Activated CD8-positive, alpha-beta T cell treated with anti-CD3 and anti-CD28 coated beads, Interleukin-2, amount 10 ng/mL, durations not matched to agents 7 days and 5 days (primary cell): ENCODE measurements at places on chromosomes 13 and 19. TPM values are rescaled to one million over a fixed set of nuclear protein-coding genes. Genes with fewer than 3 reads are reported as not detected.

GRCh38 chr13:81770868-81771505 lies 1430.1 kb upstream of the SPRY2 start:
- DNase-seq, result no peak

The ZNF208 gene
- 0.18 TPM for total RNA-seq

GRCh38 chr19:13861392-13861713 lies 15.6 kb upstream of the NANOS3 start:
- no peak for DNase-seq

DNA sequence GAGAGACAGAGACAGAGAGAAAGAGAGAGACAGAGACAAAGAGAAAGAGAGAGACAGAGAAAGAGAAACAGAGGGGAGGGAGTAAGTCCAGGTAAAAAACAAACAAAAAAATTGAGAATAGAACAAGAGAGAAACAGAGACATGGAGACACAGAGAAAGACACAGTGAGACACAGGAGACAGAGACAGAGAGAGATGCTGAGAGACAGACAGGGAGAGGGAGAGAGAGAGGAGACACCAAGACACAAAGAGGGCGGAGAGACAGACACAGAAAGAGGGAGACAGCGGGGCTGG lies 5.8 kb upstream of the PROZ start:
- DNase-seq, result no peak

The VSIG10L gene
- total RNA-seq, result 2.0 TPM

The SOX1 gene
- not detected for total RNA-seq

DNA sequence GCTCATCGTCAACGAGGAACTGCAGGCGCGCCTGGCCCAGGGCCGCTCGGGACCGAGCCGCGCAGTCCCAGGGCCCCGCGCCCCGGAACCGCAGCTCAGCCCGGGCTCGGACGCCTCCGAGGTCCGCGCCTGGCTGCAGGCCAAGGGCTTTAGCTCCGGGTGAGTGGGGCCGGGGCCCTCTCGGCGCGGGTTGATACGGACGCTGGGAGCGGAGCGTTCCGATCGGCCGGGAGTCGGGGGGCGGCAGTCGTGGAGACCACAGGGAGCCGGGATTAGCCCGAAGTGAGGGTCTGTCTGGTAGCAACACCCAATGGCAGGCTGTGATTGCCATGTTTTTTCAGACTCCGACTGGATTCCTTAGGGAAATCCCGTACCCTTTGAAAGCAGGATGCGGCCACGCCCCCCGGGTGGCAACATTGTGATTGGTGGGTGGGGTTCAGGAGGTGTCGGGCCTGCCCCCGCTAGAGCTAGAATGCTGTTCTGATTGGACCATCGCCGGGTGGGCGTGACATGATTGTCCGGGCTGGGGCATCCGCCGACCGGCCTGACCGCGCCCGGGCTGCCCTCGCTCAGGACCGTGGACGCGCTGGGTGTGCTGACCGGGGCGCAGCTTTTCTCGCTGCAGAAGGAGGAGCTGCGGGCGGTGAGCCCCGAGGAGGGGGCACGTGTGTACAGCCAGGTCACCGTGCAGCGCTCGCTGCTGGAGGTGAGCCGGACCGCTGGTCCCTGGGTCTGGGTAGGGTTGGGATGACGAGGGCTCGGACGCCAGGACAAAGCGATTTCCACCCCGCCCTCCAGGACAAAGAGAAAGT lies 11.3 kb downstream of the EPS8L1 start:
- DNase-seq, result peak; percentile 54

The N4BP2L2 gene
- total RNA-seq, result 111 TPM

GRCh38 chr19:55078996-55079395 lies 3.3 kb downstream of the EPS8L1 start:
- DNase-seq, result no peak

The LGALS4 gene
- total RNA-seq, result 1.6 TPM

DNA sequence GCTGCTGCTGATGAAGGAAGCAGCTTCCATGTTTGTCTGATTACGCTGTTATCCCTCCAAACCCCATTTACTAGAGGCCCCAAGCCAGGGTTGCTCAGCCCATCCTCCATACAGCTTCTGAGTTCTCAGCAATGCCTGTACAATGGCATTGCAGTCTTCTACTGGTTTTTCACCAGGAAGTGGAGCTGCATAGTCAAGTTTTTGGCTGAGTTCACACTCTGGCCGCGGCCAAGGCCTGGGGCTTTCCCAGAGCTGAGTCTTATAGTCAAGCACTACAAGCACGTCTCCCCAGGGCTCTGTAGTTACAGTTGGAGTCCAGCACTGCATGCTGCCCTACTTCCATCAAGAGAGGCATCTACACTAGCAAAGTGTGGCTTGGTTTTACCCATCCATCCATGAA lies 182.5 kb downstream of the POU4F1 start:
- no peak for DNase-seq

GRCh38 chr13:107322228-107322627 lies 754.3 kb upstream of the ARGLU1 start:
- no peak for DNase-seq

DNA sequence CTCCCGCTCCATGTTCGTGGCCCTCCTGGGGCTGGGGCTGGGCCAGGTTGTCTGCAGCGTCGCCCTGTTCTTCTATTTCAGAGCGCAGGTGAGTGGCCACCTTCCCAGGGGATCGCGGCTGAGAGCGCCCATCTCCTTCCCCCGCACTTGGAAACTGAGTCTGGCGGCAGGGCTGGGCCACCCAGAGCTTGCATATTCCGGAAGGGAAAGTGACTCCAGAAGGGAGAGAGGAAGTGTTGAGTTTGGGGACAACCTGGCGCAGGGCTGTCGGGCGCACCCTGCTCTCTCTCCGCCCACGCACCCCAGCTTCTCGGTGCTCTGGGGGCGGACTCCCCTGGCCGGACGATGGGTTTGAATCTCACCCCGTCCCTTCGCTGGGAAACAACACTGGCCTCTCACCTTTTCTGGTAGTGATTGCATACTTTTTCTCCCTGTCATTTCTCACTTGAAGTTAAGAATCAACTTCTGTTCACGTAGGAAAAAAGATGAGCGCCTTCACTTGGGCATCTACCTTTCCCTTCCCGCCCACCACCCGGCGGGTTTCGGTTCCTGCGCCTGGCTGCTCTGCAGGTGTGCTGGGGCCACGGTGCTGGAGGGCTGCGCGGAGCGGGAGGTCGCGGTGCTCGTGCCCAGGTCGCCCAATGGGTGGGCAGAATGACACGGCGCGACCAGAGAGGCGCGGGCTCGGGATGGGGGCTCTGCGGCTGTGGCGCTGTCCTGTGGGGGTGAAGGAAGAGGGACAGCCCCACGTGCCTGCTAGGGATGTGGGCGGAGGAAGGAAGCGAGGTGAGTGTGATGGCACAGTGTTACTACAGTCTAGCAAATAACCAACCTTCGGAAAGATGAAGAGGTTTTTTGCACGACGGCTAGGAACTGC lies 721 bp downstream of the TNFSF11 start:
- peak; percentile 49 for DNase-seq

DNA sequence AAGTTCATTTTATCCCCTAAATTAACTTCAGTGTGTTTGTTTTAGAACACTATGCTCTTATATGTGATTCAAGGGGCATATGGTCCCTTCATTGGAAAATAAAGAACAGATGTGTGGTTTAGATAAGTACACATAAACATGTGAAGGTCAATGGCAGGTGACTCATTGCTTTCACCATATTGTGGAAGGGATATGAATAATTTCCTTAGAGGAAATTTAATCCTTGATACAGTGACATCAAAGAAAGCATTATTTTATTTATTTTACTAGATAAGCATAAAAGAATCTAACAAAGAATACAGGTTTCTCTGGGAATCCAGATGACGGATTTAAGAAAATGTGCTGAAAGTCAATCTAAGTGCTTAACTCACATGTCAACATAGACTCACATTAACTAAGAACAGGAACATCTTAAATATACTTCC lies 373.5 kb downstream of the KCTD12 start:
- no peak for DNase-seq

DNA sequence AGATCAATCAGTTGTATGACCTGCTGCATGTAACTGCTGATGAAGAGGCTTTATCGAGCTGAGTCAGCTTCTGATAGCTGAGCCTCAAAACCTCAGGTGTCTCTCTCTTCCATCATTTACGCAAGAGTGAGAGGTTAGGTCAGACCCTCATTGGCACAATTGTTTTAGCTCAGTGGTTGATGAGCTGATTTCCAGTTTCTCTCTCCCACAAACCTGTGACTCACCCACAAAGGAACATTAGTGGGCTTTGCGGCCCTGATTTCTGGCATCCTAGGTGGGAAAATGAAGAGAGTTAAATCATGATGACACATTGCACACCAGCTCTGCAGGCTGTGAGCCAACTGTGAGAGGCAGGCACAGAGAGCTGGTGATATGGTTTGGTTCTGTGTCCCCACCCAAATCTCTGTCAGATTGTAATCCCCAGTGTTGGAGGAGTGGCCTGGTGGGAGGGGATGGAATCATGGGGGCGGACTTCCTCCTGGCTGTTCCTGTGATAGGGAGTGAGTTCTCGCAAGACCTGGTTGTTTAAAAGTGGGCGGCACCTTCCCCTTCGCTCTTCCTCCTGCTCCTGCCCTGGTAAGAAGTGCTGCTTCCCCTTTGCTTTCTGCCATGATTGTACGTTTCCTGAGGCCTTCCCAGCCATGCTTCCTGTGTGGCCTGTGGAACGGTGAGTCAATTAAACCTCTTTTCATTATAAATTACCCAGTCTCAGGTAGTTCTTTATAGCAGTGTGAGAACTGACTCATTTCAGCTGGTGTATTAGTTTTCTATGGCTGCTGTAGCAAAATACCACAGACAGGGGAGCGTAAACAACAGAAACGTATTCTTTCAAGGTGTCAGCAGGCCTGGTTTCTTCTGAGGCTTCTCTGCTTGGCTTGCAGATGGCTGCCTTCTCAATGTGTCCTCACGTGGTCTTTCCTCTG lies 33.5 kb upstream of the TMTC4 start:
- no peak for DNase-seq

GRCh38 chr19:28956961-28957360 lies 256.0 kb downstream of the UQCRFS1 start:
- no peak for DNase-seq

GRCh38 chr19:7106711-7107657 lies 37.5 kb downstream of the ZNF557 start:
- DNase-seq, result no peak

DNA sequence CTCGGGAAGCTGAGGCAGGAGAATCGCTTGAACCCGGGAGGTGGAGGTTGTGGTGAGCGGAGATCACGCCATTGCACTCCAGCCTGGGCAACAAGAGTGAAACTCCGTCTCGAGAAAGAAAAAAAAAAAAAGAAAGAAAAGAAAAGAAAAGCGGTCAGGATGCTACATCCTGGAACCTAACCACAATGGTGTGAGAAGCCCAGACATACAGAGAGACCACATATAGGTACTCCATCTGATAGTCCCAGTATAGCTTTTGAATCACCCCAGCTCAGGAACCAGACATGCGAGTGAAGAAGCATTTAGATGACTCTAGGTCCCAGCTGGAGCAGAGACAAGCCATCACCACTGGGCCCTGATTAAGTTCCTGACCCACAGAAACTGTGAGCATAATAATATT lies 3.2 kb downstream of the IFNL1 start:
- peak; percentile 59 for DNase-seq

DNA sequence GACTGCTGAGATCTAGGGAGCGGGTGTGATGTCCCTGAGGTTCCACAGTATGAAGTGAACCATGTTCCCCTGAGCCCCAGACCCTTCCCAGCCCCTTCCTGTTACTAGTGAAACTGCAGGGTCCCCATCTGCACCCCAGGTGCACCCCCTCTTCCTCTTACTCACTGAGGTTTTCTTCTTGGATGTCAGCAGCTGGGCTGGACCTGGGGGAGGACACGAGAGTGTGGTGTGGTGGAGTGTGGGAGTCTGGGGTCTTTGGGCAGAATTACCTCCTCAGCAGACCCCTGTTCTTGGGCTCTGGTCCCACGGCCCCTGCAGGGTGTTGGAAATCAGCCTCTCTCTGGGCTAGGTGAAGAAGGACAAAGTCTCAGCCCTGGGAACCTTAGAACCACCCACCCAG lies 3.3 kb upstream of the LILRA6 start:
- no peak for DNase-seq

DNA sequence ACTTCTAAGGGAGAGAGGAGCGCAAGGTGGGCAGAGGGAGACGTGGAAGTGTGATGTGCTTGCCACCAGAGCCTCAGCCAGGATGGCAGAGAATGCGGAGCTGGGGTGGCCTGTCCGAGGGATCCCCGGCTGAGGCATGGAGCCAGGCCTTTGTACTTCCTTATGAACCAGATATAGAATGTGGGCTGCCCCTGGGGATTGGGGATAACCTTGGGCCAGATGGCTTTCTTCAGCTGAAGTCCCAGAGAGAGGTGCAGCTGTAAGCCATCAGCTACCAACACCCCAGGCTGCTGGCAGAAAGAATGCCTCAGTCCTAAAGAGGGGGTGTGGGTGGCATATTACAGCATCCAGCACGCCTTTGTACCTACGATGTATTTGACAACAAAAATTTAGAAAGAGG lies 25.5 kb upstream of the FBXO17 start:
- DNase-seq, result no peak

The ZFP36 gene
- 72.4 TPM for total RNA-seq

GRCh38 chr13:105410602-105411001 lies 1124.9 kb downstream of the EFNB2 start:
- DNase-seq, result peak; percentile 37

DNA sequence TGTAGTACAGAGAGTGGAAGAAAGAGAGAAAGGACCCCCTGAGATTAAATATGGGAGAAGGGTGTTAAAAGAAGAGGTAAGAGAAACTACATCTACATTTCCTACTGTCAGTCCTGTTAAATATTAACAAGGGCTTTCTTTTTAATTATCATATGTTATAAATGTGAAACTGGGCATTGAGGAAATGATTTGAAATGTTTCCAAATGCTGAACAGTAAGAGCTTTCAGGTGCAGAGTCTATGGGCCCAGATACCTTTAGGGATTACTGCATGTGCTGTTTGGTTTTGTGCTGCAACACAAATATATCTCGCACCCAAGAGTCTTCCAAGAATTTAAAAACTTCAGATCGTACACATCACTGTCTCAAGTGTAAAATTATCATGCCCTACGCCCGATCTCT lies 176.3 kb downstream of the RBM26 start:
- no peak for DNase-seq

The PLIN4 gene
- not detected for total RNA-seq

- no peak for DNase-seq
Observed at GRCh38 chr13:33259296-33259695, 26.3 kb downstream of the STARD13 start.

The LILRA5 gene
- not detected for total RNA-seq

GRCh38 chr13:38543561-38543960 lies 143.3 kb upstream of the FREM2 start:
- no peak for DNase-seq

The KLF2 gene
- 100 TPM for total RNA-seq

GRCh38 chr13:112242777-112243176 lies 133.4 kb upstream of the SPACA7 start:
- DNase-seq, result no peak
